ENCODE measurements at places on chromosomes 6 and 20.

DNA sequence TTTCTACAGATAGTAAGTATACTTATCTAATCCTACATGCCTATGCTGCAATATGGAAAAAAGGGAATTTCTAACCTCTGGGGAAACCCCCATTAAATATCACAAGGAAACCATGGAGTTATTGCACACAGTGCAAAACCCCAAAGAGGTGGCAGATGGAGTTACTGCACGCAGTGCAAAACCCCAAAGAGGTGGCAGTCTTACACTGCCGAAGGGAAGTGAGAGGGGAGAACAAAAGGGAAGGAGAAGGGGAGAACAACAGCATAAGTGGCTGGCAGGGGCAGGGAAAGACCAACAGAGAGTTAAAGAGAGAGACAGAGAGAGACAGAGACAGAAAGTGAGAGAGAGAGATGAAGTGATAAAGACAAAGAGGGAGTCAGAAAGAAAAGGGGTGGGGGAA is 43.8 kb upstream of the EIF2S2 start:
- DNase-seq, result no peak

GRCh38 chr6:20757761-20758160 is 223.5 kb downstream of the CDKAL1 start:
- DNase-seq, result peak; percentile 44

- no peak for DNase-seq
Observed at GRCh38 chr20:25259788-25260254, 11.9 kb downstream of the PYGB start.

- DNase-seq, result peak; percentile 9
Observed at GRCh38 chr6:97189767-97190166, 93.2 kb downstream of the MMS22L start.

- DNase-seq, result peak; percentile 99
Observed at GRCh38 chr6:57313711-57314471, 3.5 kb upstream of the PRIM2 start.

GRCh38 chr6:128240024-128240428 is 280.4 kb downstream of the PTPRK start:
- DNase-seq, result no peak

DNA sequence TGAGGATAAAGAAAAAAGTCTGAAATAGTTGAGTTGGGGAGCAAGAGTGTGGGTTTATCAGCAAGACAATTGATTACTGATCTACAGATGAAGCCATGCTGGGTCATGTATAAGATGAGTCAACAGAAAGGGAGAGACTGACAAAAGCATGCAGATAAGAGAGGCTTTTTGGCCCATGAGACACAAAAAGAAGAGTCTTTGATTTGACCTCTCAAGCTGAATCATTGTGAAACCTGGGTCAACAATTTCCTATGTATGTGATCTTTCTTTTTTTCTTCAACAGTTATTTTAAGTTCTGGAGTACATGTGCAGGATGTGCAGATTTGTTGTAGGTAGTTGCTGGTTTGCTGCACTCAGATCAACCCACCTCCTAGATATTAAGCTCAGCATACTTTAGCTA is 15.9 kb downstream of the RIMS1 start:
- DNase-seq, result no peak

DNA sequence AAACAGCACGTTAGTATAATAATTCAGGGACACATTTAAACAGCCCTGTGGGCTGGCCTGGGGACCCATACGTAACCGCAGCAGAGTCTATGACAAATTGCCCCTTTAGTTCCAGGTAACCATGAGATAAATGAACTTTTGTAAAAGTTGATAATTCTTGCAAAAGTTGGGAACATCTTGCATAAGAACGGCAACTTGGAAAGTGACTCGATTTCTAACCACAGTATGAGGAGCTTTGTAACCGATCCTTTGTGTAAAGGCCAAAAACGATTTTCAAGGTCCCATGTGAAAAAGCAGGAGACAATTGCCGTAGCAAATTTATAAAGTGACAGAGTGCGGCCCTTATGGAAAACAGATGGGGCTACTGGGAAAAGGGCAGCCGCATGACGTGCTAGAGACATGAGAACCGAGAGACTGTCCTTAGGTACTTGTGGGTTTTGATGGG is 81.6 kb downstream of the PSMG4 start:
- DNase-seq, result no peak

DNA sequence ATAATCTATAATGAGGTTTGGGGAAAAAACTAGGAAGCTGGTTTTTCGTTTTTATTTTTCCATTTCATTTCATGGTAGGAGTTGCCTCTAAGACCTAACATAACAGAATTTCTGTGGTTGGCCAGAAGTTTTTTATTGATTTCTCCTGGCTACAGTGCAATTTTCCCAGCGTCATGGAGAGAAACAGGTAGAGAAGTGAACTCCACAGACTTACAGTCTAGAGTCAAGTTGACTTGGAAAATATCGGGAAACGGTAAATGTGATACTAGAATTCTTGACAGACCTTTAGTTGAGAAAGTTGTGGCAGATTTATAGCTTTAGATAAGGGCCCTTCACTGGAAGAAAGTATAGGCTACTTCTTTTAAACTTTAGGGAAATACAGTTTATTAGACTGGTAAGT is 238.3 kb downstream of the DOK5 start:
- no peak for DNase-seq

DNA sequence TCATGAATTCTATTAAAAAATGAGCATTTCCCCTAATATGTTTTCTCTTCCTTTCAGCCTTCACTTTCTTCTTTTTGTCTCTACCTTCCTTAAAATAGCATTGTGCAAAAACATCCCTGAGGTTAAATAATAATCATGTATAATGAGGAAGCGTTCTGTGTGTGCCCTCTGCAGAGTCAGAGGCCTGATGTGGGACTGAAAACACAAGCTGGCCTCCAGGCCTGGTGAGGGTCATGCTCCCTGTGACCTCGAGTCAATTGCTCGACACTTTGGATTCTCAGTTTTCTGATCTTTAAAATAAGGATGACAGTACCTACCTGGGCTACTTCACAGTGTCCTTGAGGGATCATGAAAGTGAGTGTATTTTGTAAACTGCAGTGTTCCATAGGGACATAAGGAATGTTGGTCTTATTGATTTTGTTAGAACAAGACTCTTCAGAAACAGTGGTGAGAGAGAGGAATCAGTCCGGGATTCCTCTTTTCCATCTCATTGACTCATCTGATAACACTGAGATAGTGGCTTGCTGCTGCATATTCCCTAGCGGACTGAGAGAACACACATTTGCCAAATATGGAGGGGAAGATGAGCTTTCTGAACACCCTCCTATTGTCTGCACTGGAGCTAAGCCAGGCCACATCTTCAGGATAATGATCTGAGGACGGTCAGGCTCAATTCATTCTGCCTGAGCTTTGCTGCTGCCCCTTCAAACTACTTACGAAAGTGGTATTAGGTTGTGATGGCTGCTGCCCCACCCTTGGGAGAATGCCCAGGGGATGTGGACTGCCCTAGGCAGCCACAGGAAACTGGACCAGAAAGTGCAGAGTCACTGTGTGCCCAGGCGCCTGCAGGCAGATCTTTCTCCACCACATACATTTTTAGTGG is 39.6 kb upstream of the PDE7B start:
- no peak for DNase-seq

- no peak for DNase-seq
Observed at GRCh38 chr20:9507544-9508239, 6.7 kb upstream of the LAMP5 start.

DNA sequence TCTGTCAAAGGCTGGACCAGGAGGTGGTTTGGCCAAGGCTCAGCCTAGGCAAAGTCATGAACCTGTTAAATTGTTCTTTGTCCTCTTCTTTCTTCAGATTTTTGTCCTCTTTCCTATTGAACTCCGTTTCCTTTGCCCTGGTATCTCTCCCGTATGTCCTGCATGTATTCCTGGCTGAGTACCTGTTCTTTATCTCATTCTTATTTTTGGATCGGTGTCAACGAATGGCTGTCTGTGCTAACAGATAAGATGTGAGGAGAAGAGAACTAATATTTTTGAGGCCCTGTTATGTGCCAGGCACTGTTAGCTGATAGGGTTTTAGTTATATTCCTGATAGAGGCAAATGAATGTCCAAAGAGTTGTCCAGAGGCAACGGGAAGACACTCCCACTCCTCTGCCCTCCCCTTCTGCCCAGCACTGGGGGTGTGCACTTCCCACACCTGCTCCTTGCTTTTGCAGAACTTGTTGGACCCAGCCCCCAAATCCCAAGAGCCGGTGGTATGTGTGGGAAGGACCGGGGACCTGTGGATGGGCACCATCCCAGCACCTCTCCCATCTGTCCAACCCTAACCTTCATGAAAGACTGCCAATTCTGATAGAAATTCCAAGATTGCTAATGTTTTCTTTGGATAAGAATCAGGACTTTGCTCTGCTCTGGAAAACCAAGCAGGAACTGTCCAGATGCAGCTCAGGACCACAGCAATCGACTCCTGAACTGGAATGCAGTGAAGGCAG is 20.6 kb downstream of the MMP24OS start:
- no peak for DNase-seq
